Stimulated activated CD4-positive, alpha-beta T cell treated with anti-CD3 and anti-CD28 coated beads, Interleukin-12 subunit alpha, Interleukin-12 subunit beta, amount 100 ng/mL, for 4 hours (primary cell): ENCODE measurements at places on chromosomes 1 and 21.

DNA sequence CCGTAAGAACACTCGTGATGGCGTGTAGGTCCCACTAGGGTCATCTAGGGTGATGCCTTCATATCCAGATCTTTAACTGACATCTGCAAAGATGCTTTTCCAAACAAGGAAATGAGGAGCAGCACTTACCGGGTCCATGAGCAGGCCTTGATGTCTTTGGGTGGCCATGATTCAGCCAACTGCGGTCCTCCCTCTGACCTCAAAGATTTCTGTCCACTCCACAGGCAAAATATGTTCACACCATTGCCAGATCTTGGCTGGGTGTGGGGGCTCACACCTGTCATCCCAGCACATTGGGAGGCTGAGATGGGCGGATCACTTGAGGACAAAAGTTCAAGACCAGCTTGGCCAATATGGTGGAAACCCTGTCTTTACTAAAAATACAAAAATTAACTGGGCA is 18.2 kb downstream of the TRPM2 start:
- no peak for DNase-seq

GRCh38 chr1:12420171-12420570 is 190.3 kb downstream of the VPS13D start:
- no peak for DNase-seq

GRCh38 chr1:19327301-19327700 is 15.2 kb downstream of the SLC66A1 start:
- DNase-seq: no peak

DNA sequence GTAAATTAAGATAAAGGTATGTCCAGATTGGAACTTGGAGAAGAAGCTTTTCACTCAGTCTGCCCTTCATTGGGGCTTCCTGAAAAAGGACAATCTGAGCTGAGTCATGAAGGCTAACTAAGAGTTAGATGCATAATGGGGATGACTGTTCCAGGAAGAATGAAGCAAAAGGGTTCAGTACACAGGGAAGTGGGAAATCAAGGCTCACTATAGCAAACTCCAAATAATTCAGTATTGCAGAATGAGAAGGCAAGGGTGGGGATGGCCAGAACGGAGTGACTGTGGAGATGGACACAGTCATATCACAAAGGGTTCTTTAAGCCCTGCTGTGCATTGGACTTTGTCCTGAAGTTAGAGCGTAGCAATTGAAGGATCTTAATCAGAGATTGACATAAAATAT is 158.3 kb downstream of the FGGY start:
- DNase-seq: no peak

GRCh38 chr1:176705585-176705984 is 242.6 kb downstream of the PAPPA2 start:
- DNase-seq: no peak

DNA sequence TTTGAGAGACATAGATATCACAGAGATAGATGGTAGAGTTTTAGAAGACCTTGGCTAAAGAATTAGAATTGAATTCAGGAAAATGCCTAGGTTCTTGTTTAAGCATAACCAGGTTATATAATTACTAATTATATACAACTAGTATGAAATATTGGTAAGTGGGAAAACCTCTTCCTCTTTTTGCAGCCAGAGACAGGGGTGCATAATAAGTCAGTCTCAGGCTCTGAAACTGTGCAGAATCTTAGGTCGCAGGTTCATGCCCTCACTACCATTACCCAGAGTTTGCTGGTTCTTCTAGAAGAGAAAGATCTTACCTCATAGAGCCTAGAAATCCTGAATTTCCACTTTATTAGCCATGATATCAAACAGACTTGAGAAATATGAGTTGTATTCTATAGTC is 183.3 kb downstream of the NEK7 start:
- no peak for DNase-seq

DNA sequence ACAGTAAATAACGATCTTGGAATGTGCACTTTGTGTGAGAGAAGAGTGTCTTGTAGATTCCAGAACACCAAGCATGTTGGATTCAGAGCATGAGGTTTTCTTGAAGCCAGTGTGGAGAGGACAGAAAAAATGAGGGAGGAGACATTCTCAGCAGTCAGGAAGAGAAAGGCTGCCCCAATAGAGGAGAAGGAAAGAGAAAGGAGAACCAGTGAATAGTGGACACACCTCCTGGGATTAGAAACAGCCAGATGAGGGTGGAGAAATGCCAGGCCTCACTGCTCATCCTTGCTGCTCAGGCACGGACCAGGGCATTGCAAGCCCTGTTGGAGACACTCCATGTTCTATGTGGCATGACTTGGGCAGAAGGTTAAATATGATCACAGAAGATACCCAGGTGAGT is 69.0 kb upstream of the KAZN start:
- DNase-seq: no peak

- no peak for DNase-seq
Measured at GRCh38 chr1:63833363-63834119, 59.7 kb downstream of the ROR1 start.

GRCh38 chr1:183905508-183906113 is 100.7 kb downstream of the RGL1 start:
- no peak for DNase-seq
